Anterior cingulate cortex (tissue), 58 donors: ENCODE measurements at places on chromosomes 13 and 19.

- no peak for DNase-seq
These were observed 592 bp upstream of the TRIP10 start for GRCh38 chr19:6738787-6739389.

GRCh38 chr13:91946498-91947070, 548.2 kb downstream of the GPC5 start:
- no peak for DNase-seq

DNA sequence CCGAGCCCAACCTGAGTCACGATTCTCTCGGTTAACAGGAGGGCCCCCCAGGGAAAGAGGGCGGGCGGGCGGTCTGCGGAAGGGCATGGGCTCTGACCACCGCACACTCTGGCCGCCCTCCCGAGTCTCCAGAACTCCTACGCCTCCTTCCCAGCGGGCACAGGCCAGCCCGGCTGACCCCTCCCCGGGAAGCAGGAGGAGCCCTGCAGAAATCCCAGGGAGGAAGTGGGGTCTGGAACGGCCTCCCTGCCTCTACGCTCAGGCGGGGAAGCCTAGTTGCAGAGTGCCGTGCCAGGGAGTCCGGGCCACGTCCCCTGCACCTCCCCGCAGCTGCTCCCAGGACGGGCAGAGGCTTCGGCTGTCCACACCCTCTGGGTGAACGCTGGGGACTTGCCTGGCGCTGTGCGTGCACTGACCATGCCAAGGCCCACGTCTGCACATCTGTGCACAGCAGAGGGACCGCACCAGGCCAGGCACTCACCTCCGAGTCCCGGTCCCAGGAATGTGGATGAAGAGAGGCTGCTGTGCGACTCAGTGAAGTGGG, 20.8 kb downstream of the TCF3 start:
- no peak for DNase-seq

- DNase-seq: no peak
These were observed 9.5 kb downstream of the ATG4D start for GRCh38 chr19:10553087-10553667.

DNA sequence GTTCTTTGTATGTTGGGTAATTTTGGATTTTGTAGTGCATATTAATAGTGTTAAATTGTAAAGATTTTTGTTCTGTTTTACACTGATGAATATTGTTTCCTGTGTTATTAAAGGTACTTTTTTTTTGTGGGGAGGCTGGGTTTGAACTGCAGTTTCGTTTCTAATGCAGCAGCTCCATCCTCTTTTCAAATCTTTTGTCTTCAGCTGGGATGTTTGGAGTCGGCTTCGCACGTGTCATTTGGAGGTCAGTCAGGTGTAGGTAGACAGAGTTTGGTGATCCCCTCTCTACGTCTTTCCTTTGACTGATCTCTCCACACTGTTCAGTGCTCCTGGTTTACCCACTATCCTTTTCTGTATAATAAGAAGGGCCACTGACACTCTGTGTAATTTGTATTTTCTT, 30.3 kb downstream of the TDRD3 start:
- no peak for DNase-seq

- DNase-seq: no peak
These were observed 16.0 kb upstream of the SPIB start for GRCh38 chr19:50402544-50403301.

DNA sequence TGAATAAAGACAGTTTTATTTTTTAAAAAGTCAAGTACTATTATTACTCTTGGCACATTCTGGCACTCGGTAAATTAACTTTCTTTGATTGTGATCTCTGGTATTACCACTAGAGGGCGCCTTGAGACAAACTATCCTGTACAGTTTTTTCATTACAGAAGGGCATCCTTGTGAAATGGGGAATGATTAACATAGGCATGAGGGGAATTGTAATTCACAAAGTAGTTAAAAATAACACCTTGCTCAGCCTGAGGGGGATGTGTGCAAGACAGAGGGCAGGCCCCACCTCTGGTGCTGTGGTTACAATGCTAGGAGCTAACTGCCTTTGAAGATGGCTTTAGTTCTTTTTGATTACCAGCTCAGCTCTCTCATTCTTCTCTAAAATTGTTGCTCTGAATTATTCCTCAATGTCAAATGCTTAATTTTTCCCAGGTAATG, 24.2 kb upstream of the C1QTNF9B start:
- DNase-seq: no peak

DNA sequence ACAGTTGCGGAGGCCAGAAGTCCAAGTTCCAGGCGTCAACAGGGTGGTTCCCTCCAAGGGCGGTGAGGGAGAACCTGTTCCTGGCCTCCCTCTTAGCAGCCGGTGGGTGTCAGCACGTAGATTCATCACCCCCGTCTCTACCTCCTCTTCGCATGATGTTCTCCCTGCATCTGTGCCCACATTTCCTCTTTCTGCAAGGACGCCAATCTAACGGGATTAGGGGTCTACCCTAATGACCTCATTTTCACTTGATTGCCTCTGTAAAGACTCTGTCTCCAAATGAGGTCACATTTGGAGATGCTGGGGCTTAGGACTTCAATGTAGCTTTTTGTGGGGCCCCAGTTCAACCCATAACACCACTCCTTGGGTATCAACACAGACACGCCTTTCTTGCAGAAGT, 38.5 kb downstream of the DPF1 start:
- DNase-seq: no peak

DNA sequence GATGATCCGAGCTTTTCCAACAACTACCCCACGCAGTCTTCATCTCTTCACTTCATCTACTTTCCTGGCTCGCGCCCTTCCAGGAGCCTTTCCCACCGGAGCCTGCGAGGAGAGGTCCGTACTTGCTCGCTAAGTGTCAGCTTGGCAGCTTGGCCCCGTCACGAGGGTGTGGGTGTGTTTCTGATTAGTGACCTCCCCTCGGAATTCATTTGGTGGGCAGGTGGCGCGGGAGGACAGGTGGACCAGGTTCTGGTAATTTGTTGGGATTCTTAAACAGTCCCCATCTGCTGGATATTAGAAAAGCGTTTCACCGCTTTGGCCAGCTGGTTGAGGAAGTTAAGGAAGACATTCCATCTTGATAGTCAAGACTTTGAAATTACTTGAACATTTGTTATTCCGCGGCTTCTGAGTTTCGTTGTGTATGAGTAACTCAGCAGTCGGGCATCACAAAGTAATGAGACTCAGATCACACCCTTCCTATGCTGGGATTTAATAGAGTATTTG, 515 bp downstream of the UFM1 start:
- DNase-seq: peak; percentile 48

DNA sequence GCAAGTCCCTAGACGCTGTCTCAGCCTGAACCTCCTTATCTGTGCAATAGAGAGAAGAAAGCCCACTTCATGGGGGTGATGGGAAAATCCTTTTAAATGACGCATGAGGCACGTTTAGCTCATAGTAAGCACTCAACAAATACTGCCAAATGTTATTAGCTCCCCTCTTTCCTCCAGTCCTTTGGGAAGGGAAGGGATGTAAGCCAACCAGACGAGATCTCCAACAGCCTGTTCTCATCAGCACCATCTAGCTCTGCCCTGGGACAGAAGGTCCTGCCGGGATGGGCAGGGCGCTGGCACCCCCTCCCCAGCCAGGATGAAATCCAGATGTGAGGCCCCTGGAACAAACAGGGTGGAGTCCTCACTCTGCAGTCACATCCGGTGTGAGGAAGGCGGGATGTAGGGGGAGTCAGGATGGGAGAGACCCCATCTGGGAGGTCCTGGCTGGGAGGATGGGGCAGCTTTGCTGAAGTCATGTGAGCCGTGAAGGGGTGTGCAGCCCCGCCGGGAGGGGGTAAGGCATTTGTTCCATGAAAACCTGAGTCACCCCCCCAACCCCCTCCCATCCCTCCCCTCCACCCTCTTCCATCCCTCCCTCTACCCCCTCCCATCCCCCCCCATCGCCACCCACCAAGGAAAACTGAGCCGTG, 4.6 kb downstream of the S1PR2 start:
- DNase-seq: no peak

- no peak for DNase-seq
These were observed 329.7 kb downstream of the NDFIP2 start for GRCh38 chr13:79810669-79811068.

GRCh38 chr13:97108530-97108900, 113.6 kb upstream of the MBNL2 start:
- no peak for DNase-seq

GRCh38 chr19:33683881-33684537, 62.3 kb downstream of the CHST8 start:
- no peak for DNase-seq

DNA sequence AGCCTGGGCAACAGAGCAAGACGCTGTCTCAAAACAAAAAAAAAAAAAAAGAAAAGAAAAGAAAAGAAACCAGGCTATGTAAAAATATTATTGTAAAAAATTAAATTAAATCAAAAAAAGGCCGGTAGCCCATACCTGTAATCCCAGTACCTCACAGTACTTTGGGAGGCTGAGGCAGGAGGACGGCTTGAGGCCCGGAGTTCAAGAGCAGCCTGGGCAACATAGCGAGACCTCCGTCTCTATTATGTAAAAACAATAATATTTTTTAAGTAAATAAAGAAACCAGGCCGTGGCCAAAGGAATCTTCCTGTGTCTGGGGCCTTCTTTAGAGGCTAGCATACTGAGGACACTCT, 770 bp upstream of the CAPNS1 start:
- DNase-seq: no peak

GRCh38 chr19:51323481-51324166, 12.2 kb downstream of the IGLON5 start:
- DNase-seq: no peak

GRCh38 chr19:49937750-49938381, 8.6 kb upstream of the NUP62 start:
- DNase-seq: no peak

DNA sequence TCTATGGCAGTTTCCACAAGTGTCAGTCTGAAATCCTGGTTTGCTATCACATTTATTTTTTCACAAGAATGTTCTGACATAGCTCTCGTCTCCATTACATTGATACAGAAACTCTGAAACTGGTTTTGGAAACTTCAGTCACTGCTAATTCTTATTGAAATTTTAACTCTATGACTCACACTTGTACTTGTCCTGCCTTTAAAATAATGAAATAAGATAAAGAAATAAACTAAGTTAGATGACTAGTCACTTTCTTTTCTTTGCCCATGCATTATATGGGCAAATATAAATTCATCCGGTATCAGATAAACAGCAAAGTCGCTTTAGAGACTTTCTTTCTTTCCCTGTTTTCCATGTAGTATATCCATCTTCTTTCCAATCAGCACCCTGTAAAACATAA, 257.5 kb downstream of the PCDH9 start:
- no peak for DNase-seq

DNA sequence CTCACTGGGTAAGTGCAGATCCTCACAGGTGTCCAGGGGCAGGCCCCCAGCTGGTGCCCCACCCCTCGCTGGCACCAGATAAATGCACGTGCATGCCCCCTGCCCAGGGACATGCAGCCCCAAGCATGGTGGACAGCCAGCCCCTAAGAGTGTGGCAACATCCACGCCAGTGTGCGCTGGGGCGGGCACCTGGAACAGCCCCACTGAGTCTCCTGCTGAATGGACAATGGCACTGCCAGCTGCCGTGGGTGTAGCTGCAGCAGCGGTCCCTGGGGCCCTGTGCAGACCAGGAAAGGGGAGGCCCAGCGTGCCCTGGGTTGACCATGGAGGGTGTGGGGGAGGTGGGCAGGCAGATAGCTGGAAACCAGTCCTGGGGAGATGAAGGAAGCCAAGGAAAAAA, 538.7 kb upstream of the SGCG start:
- no peak for DNase-seq

DNA sequence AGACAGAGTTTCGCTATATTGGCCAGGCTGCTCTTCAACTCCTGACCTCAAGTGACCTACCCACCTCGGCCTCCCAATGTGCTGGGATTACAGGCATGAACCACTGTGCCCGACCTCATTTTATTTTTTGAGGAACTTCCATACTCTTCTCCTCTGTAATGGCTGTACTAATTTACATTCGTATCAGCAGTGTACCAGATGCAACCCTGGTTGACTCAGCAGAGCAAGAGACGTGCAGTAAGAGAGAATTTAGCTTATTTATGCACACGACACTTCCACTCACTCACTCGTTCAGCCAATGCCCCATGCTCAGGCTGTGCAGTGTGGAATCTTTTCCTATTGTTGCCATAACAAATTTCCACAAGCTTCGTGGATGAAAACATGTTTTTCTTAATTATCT, 6.9 kb downstream of the KIR3DL3 start:
- DNase-seq: no peak

- no peak for DNase-seq
These were observed 49.3 kb upstream of the GPR183 start for GRCh38 chr13:99356262-99357091.

DNA sequence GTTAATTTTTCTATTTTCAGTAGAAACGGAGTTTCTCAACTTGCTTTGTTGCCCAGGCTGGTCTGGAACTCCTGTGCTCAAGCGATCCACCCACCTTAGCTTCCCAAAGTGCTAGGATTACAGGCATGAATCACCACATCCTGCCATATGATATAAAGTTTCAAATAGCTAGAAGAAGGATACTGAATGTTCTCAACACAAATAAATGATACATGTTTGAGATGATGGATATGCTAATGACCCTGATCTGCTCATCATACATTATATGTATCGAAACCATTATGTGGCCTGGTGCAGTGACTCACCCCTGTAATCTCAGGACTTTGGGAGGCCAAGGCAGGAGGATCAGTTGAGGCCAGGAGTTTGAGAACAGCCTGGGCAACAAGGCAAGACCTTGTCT, 11.5 kb downstream of the CIB3 start:
- DNase-seq: no peak

DNA sequence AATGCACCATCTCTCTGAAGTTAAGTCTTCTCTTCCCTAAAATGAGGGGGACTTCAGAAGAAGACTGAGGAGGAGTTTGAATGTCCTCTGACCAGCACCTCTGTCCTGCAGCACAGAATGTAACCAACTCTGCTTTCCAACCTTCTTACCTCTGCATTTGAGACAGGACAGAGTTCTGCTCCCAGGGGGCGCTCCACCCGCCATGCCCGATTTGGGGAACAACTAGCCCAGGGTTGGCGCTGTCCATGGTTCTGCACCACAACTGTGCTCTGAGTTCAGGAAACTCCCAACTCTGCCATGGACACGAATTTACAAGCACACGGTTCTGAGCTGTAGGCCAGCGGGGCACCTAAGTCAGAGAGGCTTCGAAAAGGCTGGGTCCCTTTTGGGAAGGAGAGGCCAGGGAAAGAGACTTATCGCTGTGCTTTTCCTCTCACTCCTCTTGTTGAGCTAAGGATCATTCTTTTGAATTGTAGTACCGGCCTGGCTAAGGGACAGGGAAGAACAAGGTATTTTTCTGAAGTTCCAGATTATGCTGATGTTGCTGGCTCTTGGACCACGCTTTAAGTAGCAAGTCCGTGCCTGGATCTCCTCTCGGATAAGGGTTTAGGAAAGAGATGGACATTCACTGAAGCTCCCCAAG, 22.2 kb downstream of the SIGLEC5 start:
- peak; percentile 14 for DNase-seq

DNA sequence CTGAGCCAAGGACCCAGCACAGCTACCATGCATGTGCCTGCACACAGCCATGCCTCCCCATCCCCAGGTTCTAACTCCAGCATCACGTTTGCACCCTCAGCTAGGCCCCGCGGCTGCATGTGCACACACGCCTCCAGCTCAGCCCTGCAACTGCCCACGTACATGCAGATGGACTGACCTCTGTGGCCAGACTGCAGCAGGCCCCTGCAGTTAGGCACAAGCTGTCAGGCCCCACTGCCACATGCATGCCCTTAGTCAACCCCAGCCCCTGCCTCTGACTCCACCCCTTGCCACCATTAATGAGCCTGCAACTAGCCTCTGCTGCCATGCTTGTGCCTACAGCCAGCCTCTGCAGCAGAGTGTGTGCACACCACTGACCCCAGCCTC, 23.1 kb downstream of the SLC6A16 start:
- DNase-seq: no peak
